ENCODE measurements at places on chromosomes 6 and 20.
A peak's percentile ranks its signal among the peaks of the same experiment; 100 is the strongest.

- ATAC-seq, result no peak
Observed at GRCh38 chr6:90103056-90103800, 193.4 kb downstream of the BACH2 start.

- ATAC-seq, result no peak
Observed at GRCh38 chr6:44663860-44664634, 276.5 kb downstream of the CDC5L start.

DNA sequence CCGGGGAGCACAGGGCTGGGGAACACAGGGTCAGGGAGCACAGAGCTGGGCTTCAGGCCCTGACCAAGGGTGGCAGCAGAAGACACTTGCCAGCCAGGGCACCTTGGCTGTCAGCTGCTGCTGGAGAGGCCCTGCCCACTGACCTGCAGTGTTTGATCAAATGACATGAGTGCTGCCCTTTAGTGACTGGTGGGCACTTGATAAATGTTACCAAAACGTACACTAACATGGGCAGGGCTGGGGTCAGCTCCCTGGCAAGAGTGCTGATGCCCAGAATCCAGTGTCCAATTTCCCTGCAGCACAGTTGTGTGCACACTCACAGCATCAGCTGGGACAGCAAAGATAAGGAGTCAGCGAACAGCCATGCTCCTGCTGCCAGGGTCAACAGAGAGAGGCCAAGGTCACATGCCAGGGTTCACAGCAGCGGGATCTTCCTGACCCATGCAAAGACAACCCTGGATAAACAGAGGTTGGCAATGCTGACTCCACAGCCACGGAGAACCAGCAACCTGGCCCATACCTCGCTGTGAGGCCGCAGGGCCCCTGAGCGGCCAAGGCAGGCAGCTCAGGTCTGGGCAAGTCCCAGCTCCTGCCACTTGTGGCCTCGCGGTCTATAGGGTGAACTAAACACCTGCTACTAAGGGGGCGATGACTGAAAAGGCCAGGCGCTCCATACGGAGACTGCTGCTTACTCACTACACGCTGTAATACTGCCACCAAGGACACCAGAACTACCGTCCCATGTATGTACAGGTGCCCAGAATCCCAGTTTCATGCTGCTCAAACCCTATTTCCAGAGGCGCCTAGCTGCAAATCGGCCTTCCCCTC is 46.3 kb downstream of the NINL start:
- ATAC-seq, result no peak

DNA sequence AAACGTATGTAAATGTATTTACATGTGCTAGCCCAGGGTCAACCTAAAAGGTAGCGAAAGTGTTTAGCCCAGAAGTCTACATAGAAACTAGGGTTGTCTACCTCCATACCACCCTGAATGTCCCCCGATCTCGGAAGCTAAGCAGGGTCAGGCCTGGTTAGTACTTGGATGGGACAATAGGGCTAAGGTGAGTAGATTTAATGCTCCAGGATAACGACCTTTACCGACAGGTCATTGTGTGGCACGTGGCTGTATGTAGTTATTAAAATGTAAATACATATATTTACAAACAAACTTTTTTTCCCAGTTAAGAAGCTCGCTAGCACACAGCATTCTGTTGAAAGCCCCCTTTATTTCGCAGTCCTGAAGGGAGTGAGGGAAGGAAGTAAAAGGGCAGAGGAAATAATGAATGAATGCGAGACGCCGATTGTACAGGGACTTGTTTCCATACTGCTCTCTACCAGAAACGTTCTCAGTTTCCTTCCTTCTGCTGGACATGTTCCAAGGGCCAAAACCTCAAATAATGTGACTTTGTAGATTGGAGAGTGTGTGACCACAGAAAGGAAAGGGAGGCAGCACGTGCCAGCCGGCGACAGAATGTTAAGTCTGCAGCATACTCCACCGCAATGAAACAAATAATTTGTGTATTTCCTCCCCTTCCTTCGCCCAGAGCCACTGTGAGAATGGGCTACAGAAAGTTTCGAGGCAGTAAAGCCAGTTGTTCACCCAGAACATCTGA is 612 bp downstream of the ADAT2 start:
- no peak for ATAC-seq

GRCh38 chr20:3894796-3895195 is 5.6 kb downstream of the PANK2 start:
- no peak for ATAC-seq

DNA sequence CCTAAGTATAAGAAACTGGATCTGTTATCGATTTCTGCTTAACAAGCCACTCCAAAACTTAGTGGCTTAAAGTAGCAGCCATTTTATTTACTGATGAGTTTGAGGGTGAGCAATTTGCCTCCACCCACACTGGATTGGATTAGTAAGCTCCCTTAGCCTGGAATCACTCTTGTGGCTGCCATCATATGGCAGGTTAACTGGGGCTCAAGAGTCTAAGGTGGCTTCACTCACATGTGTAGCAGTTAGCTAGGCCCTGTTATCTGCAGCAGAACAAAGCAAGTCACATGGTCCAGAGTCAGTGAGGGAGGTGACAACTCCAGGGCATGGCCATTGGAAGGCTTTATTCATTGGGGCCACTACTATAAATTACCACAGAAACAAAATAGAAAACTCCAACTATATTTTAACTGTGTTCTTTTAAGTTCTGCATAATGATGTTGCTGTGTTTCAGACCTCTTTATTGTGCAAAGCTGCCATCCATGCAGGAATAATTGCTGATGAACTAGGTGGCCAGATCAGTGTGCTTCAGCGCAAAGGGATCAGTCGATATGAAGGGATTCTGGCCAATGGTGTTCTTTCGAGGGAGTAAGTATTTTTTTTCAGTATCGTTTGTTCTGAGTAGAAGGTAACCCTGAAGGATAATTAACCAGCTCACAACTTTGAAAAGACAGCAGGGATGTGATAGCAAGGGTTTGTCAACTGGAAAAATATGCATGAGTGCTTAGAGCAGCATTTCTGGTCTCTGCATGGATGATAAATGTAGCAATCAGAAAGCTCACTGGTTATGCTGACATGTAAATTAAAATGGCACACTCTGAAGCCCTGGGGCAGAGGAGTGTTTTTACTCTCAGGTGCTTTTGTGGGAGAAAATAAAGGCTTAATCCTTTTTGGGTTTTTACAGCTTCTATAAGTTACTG is 49.6 kb downstream of the DCBLD1 start:
- ATAC-seq, result no peak

DNA sequence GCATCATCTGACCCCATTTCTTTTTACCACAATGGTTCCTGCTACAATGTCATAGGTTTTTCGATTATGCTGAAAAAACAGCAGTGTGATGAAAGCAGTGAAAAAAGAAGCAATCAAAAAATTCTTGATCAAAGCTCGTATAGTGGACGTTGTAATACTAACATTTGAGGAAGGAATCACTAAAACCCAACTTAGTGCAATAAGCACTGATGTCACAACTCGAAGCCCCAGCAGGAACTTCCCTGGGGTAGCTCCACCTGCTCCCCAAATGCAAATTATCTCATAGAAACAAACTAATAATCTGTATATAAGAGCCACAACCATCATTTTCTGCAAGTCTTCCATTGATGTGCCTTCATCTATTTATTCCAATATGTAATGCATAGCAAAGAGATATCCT is 285.6 kb upstream of the SGK1 start:
- no peak for ATAC-seq

DNA sequence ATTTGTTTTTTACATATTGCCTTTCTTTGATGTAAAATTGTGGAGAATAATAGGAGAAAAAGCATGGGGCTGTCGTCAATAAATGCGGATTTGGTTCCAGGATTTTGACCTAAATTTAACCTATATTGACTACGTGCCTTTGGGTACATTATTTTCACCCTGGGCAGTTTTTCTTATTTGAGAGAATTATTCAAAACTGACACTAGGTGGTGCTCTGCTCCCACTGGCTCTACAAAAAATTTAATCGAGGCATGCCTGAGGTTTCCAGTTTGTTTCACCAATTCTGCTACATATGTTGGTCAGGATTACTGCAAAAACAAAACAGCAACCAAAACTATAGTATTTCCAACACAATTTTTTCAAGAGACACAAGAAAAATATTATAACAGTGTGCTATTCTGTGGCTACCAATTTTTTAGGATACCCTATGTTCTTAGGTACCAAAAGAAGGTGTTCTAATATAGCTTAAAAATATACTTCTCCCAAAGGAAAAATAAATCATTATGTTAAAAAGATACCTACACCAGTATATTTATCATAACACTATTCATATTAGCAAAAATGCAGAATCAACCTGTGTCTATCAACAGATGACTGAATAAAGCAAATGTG is 48.6 kb upstream of the FABP7 start:
- ATAC-seq, result no peak

DNA sequence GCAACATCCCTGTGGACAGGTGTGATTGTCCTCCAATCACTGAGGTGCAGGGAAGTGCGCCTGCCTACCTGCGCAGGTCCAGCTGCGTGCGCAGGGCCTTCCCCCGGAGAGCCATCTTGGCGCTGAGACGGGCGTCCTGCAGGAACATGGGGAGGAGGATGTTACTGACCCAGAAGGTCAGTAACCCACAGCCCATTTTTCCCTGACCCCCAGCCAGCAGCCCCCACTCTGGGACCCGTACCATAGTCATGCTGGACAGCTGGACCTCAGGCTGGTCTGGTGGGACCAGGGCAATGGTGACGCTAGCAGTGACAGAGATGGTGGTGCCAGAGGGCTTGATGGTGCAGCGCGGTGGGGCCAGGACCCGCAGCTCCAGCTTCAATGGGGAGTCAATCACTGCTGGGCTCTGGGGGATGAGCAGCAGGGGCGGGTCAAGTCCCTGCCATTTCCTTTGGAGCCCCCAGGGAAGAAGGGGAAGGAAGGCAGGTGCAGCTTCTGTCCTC is 9.7 kb downstream of the PLTP start:
- ATAC-seq, result peak; percentile 26

GRCh38 chr6:157134402-157135047 is 188.8 kb downstream of the TMEM242 start:
- ATAC-seq, result no peak

GRCh38 chr6:127482325-127482724 is 23.1 kb upstream of the KIAA0408 start:
- ATAC-seq, result no peak

GRCh38 chr20:64044484-64045247 is 4.8 kb downstream of the SOX18 start:
- ATAC-seq, result peak; percentile 34

GRCh38 chr6:148881593-148882311 is 134.9 kb downstream of the UST start:
- ATAC-seq, result no peak

- no peak for ATAC-seq
Observed at GRCh38 chr6:109465772-109466171, 10.2 kb upstream of the MICAL1 start.

- no peak for ATAC-seq
Observed at GRCh38 chr6:106466211-106466610, 105.7 kb downstream of the CRYBG1 start.

DNA sequence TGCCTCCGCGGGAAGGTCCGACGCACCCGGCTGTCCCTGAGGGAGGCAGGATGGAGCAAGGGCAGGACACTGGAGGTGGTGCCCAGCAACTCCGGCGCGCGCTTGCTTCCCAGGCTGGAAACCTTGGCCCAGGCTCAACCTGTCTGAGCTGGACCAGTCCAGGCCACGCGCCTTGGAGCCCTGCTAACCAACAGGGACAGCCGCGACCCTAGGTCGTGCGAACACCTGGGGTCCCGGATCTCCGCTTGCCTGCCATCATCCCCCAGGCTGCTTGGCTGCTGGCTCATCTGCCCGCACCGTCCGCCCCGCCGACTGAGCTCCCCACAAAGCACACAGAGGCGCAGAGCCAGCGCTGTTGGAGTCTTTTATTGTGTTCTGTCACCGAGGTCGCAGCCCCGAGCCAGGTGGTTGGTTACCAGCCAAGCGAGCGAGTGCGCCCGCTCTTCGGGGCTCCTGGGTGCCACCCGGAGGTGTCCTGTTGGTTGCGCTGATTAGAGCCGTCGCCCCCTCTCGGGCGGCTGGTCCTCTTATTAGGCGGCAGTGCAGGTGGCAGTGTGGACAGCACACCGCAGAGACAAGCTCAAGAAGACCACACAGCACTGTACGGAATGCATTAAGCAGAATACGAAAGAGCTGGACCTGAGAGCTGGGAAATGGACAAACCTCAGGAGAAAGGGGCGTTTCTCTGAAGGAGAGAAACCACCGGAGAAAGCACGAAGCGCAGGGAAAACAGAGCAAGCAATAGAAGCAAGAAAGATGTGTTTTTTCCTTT is 3.8 kb downstream of the COL12A1 start:
- ATAC-seq, result peak; percentile 18

DNA sequence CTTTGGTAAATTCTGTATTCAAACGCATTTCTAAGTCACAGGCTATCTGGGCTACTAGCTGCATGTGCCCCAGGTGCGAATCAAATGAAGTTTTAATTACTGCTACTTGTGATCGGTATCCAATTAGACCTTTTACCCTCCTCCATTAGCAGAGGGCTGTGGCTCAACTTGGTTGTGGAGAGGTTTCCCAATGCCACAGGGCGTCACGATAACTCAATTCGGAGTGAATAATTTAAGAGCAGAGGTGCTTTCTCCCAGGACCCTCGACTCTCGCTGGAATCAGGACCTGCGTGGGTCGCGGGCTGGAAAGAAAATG is 640 bp downstream of the SAYSD1 start:
- ATAC-seq, result peak; percentile 29

DNA sequence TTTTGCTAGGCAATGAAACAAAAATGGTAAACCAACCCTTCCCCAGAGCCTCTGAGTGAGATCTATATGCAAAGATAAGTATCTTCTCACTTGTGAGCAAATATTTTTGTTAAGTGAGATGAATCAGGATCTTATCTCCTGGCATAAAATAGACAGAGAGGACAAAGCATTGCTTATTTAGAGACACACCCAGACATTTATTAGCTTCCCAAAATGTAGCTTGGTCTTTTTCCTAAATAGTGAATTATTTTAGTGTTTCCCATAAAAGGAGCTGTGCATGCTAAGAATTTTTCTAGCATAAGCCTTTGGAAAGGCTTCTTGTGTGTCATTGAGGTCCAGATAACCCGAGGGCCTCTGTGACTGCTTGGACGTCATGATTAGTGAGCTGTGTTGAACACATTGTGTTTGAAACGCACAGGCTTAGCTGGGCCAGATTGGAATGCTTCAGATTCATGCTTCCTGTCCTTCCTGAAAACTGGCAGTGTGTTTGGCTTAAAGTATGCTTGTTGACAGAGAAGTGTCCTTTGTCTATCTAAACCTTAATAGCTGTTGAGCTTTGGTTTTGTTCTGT is 16.5 kb downstream of the MTHFD1L start:
- ATAC-seq, result peak; percentile 87

DNA sequence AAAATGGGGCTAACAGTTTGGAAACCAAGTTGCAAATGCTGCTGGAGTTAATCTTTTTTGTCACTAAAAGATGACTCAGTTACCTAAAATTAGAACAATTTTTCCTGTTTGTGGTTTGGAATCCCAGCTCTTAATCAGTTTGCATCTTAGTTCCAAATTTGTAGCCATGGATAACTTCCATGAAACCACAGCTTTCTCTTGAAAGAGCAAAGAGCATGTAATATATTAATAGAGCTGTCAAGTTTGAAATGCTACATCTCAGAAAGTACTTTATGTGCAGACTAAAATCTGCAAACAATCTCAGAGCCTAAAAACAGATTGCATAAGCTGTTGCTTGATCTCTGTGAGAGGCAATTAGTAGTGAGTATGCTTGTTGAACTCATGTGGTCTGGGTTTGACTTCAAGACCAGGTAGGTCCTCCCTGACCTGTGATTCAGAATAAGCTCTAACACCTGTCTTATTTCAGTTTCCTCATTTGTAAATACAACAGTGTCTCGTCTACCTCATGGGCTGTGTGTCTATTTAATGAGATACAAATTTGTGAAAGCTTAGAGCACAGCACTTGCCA is 23.5 kb downstream of the DHX35 start:
- peak; percentile 92 for ATAC-seq

Measured in gastroesophageal sphincter (tissue), 4 donors.